ENCODE measurements at places on chromosomes 3 and 15. TPM values are rescaled to one million over a fixed set of nuclear protein-coding genes. Genes with fewer than 3 reads are reported as not detected.

Gene GABRR3
- not detected for total RNA-seq

Gene TMIE
- 0.09 TPM for total RNA-seq

Gene CNTN3
- 0.22 TPM for total RNA-seq

Gene ZNF860
- total RNA-seq = 1.5 TPM

Gene TEX55
- total RNA-seq = not detected

Gene SLC28A2
- not detected for total RNA-seq

Data from dermis lymphatic vessel endothelial cell (primary cell).